ENCODE measurements at places on chromosomes 16 and 17. TPM values are rescaled to one million over a fixed set of nuclear protein-coding genes. Genes with fewer than 3 reads are reported as not detected.
A peak's percentile ranks its signal among the peaks of the same experiment; 100 is the strongest.

- no peak for DNase-seq
Observed at GRCh38 chr17:27338536-27338985, 44.6 kb downstream of the WSB1 start.

GRCh38 chr16:48365025-48365600 lies 20.1 kb downstream of the SIAH1 start:
- no peak for DNase-seq

GRCh38 chr16:23286131-23286532 lies 16.0 kb upstream of the SCNN1B start:
- DNase-seq, result peak; percentile 75

DNA sequence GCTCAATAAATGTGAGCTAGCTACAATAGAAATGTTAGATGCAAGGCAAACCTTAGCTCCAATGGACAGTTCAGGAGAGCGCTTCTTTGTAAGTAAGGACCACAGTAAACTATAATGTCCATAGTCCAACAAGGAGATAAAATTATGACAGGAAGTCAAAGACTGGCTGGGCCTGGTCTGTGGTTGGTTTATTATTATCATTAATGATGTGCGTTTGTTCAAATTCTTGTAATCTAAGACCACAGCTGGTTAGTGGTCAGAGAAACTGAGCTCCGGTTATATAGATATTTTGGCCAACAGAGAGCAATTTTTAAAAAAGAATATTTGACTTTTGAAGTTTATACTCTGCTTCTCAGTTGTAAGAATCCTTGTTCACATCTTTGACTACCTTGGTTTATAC lies 4.7 kb upstream of the CMTM2 start:
- DNase-seq, result no peak

The CCDC144A gene
- total RNA-seq, result 12.3 TPM

The MIF4GD gene
- total RNA-seq, result 5.6 TPM

The ZDHHC1 gene
- total RNA-seq, result 4.4 TPM

DNA sequence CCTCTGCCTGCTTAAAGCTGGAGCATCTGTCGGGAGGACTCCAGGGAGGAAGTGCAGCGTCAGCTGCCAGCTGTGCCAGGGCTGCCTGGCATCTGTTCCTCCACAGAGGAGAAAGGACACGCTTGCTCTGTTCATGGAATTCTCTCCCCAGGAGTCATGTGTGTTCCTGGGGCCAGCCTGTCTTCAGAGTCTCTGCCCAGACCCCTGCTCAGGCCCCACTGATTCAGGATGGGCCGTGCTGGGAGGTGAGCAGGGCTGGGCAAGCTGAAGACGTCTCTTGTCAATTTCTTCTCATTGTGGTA lies 24.2 kb downstream of the CRISPLD2 start:
- no peak for DNase-seq

The ATP1B2 gene
- 0.33 TPM for total RNA-seq

DNA sequence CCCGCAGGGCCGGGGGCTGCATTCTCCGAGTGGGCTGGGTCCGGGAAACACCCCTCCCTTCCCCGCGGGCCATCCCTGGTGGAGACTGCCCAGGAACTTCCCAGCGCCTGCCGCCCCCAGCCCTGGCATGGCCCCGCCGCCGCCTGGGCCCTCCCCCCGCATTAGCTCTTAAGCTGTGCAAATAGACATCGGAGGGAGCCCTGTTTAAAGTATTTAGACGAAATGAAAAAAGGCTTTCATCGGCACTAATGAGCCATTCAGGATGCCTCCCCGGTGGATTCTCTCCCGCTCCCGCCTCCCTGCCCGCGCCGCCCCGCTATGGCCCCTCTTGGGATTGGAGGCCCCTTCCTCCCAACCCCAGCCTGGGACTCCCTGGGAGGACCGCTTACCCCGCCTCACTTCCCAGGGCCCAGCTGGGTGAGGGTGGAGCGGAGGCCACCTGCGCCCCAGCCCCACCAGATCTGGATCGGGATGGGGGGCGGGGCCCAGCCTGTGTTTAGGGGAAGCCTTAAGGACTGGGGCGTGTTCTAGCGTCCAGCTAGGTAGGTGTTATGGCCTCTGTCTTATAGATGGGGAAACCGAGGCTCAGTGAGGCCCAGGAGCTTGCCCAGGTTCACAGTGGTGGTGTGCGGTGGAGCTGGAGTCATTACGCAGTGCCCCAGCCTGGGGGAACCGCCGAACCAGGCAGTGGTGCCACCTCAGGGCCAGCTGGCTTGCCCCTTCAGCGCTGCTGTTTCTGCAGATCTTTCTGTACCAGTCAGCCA lies 19.7 kb downstream of the SEZ6 start:
- no peak for DNase-seq

DNA sequence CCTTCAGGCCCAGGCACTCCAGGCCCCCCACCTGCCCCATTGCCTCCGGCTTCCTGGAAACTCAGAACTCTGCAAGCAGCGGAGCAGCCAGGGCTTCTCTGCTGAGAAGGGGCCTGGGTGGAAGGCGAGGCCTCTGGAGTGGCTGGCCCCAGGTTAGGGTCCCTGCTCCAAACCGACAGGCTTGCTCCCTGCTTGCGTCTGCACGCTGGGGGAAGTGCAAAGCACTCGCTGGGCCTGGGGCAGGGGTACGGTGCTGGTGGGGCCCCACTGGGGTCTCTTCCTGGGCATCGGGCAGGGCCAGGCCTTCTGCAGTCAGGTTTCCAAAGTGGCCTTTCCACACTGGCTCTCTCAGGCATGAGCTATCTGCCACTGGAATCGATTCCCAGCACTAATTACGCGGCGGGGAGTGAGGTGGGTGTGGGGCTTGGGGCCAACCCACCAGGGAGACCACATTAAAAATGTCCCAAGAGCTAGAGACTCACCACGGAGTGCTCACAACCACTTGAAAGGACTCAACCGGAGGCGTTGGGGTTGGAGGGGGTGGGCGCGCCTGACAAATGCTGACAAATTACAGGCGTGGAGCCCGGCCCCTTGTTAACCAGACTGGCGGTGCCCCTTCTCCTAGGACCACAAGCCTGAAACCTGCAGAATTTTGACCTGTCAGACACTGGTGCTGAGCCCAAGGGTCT lies 17.9 kb downstream of the FAM83G start:
- no peak for DNase-seq

The KRTAP4-4 gene
- total RNA-seq, result not detected

The KRT15 gene
- total RNA-seq, result not detected
